Kidney epithelial cell (primary cell): ENCODE measurements at places on chromosomes 6 and 20. TPM values are rescaled to one million over a fixed set of nuclear protein-coding genes. Genes with fewer than 3 reads are reported as not detected.

DNA sequence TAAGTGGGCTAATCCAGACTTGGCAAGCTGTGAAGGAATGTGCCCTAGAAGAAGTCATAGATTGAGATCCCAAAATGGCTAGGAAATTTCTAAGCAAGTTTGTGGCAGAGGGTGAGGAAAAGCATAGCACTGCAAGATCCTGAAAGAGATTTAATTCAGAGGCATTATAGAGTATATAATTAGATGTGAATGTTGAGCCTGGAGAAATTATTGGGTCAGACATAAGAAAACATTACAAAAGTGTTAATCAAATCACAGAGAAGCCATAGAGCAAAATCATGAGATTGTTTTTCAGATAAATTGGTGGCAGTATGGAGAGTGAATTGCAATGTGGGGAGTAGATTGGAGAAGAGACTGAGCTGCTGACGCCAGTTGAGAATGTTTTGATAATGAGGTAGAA lies 90.0 kb downstream of the CD2AP start:
- no peak for DNase-seq

GRCh38 chr20:43761386-43762340 lies 34.9 kb upstream of the GTSF1L start:
- no peak for DNase-seq

DNA sequence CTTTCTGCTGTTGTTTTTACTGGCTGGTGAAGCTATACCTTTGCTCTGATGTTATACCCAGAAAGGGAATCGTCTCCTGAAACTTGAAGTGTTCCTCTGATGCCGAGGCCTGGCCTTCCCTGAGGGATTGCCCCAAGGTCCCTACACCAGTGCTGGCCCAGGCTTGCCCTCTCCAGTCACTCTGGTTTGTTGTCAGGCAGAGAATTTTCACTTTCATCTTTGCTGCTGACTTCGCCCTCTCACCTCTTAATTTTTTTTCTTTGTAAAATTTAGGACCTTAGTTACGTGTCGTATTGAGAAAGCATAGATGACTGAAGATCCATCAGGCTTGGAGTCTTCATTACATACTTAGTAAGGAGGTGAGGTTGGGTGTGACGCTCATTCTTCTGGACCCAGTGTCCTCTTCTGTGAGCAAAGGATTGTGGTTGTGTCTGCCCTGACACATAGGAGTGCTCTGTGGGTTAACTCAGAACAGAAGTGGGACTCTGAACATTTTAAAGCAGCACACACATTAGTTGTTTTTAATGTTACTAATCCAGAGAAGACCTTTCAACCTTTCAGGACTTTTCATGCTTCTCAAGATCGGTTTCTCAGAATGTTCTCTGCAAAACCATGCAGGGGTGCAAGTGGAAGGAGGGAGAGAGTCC lies 45.4 kb downstream of the TULP4 start:
- no peak for DNase-seq

- peak; percentile 47 for DNase-seq
Observed at GRCh38 chr6:142326540-142326939, 24.7 kb downstream of the ADGRG6 start.

- no peak for DNase-seq
Observed at GRCh38 chr6:57190140-57190539, 18.0 kb downstream of the BAG2 start.

PLA2G7 gene
- total RNA-seq, result 1.1 and 1.7 TPM in 2 replicates

- DNase-seq, result no peak
Observed at GRCh38 chr6:2110504-2110903, 134.9 kb downstream of the GMDS start.

GRCh38 chr6:45507186-45507585 lies 129.5 kb upstream of the SUPT3H start:
- DNase-seq, result no peak

DNA sequence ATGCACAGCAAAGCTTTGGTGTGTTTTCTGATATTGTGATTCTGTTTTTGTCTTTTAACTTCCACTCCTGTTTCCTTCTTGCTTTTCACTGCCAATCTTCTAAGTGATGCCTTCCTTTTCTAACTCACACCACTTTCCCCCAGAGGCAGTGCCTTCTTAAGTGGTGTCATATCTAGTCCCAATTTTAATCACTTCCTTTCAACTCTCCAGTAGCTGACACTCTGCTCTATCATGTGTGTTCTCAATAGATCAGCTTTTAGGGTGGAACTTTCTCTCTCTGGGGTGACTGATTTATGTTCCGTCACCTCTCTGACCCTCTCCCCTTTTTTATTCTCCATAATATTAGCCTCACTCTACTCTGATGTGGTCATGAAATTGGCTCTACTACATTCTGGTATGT lies 180.7 kb downstream of the CLVS2 start:
- no peak for DNase-seq

DNA sequence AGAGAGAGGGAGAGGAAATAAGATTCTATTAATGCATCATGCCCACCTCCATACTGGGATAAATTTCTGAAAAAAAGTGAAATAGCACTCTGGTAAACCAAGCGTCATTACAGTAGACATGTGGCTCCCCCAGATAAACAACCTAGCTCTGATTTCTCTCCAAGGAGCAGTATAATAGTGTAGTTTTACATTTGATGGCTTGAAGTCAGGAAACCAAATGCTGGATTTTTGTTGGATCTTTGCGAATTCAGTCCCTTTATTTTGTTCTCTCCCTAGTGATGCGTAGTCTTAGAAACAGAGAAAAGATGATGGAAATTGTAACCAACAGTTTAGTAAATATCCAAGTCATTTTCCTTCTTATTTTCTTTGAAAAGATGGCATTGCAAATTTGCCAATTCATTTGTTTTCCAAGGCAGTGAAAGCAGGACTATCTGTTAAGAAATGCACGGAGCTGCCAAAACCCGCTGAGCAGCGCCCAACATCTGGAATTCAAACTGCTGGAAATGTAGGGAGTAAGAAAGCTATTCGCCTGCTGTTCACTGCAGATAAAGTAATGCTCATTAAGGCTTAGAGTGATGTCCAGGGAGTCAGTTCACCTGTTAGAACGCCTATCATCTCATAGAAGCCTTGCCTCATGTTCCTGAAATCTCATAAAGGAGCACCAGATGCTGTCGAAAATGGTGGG lies 85.7 kb upstream of the DOK5 start:
- no peak for DNase-seq

GRCh38 chr6:83707829-83708545 lies 914 bp downstream of the SNAP91 start:
- DNase-seq, result no peak

- DNase-seq, result no peak
Observed at GRCh38 chr6:113402544-113402943, 454.6 kb upstream of the MARCKS start.

UBD gene
- 7.3 and 9.4 TPM in 2 replicates for total RNA-seq

DNA sequence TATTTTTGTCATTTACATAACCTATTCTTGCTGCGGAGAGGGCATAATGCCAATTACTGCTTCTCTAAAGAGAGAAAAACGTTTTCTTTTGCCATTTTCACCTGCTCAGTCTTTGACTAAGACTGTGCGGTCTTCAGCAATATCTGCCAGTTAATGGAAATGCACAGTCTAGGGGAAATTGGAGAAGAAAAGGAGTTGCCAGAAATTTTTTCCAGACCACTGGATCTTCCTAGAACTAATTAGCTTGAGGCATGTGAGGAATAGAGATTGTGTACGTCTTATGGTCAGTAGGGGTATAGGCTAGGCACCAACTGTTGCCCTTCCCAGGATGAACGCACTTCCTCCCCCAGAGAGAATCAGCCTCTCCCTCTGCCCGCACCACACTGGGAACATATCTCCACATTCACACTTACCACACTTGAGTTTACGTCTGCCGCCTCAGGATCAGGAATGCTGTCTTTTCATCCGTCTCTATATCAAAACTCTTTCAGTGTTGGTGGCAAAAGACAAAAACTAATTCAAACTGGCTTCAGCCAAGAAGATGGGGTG lies 67.9 kb upstream of the E2F3 start:
- no peak for DNase-seq

DNA sequence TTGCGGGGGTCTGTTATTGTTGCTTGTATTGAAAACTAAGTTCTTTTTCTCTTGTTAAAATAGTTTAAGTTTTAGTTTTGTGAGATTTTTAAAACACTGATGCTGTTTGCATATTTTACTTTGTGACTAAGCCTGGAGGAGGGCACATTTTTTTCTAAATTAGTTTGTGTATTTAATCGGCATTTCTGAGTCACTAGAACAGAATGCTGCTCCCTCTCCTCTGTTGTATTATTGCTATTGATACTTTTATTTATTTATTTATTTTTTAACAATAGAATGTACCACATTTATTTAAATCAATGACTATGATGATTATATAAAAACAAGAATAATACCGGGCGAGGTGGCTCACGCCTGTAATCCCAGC lies 5.1 kb upstream of the FAM50B start:
- DNase-seq, result no peak

GRCh38 chr6:46410334-46410953 lies 80.8 kb downstream of the RCAN2 start:
- DNase-seq, result no peak

- peak; percentile 28 for DNase-seq
Observed at GRCh38 chr6:51472745-51473487, 614.5 kb downstream of the PKHD1 start.

- no peak for DNase-seq
Observed at GRCh38 chr6:127517693-127518092, 1.4 kb downstream of the MTCL3 start.

PI3 gene
- not detected in 2 replicates for total RNA-seq

GRCh38 chr6:11607383-11607782 lies 69.8 kb downstream of the TMEM170B start:
- DNase-seq, result no peak

DNA sequence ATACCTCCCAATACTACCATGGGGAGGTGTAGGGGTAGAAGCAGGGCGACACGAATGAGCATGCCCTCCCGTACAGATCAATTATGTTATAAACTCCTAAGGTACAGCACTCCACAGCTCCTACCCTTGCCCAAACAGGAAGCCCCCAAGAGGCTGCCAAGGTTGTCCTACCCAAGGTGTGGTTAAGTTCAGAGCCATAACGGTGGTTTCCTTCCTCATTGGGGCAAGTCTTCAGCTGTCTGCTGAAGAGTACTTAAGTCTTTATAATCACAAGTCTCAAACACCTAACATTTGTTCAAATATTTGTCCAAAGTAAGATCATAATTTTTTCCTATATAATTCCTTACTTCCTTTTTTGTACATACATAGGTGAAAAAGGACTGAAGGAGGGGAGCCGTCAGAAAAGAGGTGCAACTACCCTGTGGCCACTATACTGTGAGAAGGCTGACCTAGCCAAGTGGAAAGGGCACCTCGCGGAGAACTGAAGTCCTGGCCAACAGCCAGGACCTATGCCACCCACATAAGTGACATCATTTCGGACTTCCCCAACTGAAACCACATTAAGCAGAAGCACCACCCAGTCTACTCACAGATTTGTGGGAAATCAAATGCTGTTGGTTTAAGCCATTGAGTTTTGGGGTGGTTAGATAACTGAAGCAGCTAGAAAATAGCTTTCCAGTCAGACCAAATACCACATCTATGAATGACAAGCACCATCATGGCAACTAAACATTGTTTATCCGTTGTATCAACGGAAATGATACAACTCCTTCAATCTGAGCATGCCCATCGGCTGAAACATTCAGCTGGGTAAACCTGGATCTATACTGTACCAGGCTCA lies 2.9 kb upstream of the RAB22A start:
- peak; percentile 93 for DNase-seq

NKX2-4 gene
- not detected in 2 replicates for total RNA-seq

DNA sequence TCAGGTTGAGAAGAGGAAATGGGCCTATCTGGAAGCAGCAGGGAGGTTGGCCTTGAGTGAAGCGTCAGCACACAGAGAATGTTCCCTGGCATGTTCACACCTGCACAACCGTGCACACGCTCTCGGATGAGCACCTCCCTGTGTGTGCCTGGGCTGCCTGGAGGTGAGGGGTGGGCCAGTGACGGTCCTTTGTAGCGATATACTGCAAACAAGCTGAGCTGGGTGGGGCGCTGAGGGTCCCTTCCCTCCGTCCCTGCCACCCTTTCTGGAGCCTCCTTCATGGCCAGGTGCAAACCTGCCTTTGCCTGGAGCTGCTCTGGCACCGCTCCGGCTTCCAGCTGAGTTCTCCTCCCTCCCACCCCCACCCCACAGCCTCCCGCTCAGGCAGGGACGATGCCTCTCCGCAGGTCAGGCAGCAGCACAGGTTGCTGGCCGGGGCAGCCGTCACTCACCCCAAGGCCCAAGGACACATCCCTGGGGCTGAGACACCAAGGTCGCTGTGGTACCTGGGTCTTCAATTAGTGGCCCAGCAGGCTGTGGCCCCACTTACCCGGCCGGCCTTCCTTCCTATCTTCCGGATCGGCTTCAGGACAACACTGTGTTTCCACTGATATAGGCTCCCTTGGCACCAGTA lies 111.6 kb downstream of the ERMARD start:
- DNase-seq, result no peak

- DNase-seq, result no peak
Observed at GRCh38 chr20:50353289-50353961, 156.8 kb upstream of the PTPN1 start.

NRSN1 gene
- not detected in 2 replicates for total RNA-seq

RAET1L gene
- total RNA-seq, result 1.5 and 1.8 TPM in 2 replicates

CST3 gene
- 303 and 381 TPM in 2 replicates for total RNA-seq

OR2H1 gene
- total RNA-seq, result not detected in 2 replicates

GRCh38 chr6:113315879-113316278 lies 541.3 kb upstream of the MARCKS start:
- DNase-seq, result no peak

OLIG3 gene
- total RNA-seq, result not detected in 2 replicates

TRIM15 gene
- total RNA-seq, result not detected in 2 replicates

DNA sequence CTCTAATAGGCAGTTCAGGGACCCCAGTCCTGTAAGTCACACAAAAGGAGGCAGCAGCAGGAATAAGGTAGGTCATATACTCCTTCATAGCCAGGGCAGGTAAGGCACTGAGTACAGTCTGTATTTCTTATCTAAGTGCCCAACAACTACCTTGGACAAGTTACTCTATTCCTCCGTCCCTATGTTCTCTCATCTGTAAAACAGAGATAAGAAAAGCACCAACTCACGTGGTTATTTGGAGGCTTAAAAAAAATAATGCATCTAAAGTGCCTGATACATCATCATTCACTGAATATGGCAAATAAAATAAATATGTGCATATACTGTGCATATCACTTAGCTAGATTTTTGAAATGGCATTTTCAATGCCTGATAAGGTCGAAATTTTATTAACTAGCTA lies 298.1 kb upstream of the CDYL start:
- DNase-seq, result no peak

- no peak for DNase-seq
Observed at GRCh38 chr6:52610745-52611355, 34.0 kb upstream of the TRAM2 start.
